Stimulated activated CD8-positive, alpha-beta memory T cell treated with anti-CD3 and anti-CD28 coated beads, Interleukin-15, amount 100 ng/mL, for 24 hours (primary cell): ENCODE measurements at places on chromosomes 16 and 17.

GRCh38 chr16:558298-559020, 1.7 kb upstream of the PRR35 start:
- no peak for DNase-seq

DNA sequence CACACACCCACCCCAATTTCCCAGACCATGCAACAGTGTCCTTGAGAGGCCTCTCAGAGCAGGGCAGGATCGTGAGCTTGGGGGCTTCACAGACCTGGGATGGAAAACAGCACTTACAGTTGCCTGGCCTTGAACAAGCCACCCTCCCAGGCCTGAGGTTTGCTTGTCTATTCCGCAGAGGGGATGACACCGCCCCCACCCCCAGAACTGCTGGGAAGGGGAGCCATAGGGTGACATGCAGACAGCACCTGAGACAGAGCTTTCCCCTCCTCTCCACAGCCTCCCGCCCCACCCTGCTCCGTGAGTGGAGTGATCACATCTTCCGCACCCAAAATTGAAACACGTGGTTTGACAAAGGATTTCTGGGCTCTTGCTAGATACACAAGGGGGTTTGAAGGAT, 131.5 kb upstream of the TNRC6C start:
- DNase-seq = no peak

DNA sequence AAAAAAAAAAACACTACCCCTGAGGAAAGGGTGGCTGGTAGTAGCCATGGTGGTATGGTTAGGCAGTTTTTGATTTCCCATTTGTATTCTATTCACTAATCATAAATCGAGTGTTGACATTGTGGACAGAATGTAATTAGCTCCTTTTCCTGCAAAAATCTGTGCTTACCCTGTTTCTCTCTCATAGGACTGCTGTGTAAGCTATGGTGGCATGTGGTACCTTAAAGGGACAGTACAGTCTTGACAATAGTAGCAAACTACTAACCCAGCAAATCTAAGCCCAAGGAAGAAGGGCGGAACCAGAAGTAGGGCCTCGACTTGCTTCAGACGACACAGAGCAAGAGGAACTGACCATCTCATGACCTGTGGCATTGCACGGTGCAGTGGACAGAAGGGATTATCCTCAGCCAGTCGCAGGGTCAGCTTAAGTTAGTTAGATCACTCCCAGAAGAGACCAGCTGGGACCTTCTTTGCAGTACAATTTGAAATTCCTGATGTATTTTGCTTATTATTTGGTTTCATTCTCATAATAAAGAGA, 36.3 kb downstream of the POLR3E start:
- DNase-seq = no peak

- DNase-seq = no peak
Observed at GRCh38 chr17:60534010-60534555, 8.0 kb upstream of the APPBP2 start.

- no peak for DNase-seq
Observed at GRCh38 chr17:28759256-28759865, 15.6 kb downstream of the TRAF4 start.

DNA sequence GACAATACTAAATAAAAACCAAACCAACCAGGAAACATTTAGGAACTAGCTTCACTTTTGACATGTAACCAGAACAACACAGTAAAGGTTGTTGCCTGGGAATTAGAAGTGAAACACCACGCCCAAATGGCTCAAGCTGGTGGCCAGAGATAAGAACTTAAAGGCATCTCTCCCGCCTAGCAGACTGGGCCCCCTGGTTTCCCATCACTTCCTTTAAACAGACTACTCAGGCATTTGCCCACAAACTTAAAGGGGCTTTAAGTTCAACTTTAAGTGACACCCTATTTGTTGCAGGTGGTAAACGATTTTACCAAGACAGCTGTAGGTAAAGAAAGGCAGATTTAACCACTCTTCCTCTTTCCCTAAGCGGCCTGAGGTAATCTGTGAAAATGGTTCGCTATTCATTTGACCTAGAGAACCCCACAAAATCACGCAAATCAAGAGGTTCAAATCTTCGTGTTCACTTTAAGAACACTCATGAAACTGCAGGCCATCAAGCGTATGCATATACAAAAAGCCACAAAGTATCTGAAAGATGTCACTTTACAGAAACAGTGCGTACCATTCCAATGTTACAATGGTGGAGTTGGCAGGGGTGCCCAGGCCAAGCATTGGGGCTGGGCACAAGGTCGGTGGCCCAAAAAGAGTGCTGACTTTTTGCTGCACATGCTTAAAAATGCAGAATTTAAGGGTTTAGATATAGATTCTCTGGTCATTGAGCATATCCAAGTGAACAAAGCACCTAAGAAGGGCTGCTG, 40.8 kb upstream of the BPTF start:
- no peak for DNase-seq

GRCh38 chr17:75809631-75810111, 25.1 kb downstream of the UNK start:
- DNase-seq = no peak

DNA sequence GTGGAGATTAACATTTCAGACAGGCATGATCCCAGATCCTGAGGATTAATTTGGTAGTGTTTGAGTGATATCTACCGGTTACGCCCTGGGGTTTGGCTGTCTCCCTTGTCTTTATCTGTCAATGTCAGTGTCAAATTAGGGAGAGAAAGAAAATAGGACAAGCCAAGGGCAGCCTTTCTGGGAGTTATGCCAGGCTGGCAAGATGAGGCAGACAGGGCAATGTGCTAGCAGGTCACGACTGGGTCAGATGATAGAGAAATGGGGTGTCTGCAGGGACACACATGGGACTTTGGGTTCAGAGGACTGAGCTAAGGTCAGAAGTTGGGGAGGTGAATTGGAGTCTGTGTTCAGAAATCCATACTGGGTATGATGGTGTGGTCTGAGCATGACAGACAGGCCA, 27.4 kb upstream of the LYRM9 start:
- DNase-seq = no peak

GRCh38 chr16:87706278-87707000, 59.3 kb downstream of the KLHDC4 start:
- DNase-seq = no peak

DNA sequence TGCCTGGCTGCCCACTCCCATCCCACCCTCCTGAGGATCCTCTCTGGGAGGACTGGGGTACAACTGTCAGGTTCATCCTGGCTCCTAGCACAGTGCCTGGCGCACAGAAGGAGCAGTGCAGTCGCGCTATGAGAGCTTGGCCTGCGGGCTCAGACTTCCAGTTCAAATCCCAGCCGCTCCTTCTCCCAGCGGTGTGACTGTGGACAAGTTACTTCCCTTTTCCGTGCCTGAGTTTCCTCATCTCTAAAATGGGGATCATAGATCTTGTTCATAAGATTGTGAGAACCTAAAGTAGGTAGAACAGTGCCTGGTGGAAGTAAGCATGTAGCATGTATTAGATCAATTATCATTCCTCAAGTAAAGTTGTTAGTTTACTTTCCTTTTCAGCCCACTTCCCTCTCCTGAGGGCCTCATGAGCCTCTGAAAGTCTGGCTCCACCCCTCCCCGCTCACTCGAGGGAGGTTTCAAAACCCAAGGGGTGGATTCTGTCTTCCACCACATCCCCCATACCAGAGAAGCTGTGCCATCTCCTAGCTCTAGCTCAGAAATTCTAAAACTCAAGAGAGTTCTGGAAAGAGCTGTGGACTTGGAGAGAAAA, 19.9 kb upstream of the COL1A1 start:
- DNase-seq = no peak

- DNase-seq = no peak
Observed at GRCh38 chr16:15983898-15984297, 34.5 kb downstream of the ABCC1 start.

DNA sequence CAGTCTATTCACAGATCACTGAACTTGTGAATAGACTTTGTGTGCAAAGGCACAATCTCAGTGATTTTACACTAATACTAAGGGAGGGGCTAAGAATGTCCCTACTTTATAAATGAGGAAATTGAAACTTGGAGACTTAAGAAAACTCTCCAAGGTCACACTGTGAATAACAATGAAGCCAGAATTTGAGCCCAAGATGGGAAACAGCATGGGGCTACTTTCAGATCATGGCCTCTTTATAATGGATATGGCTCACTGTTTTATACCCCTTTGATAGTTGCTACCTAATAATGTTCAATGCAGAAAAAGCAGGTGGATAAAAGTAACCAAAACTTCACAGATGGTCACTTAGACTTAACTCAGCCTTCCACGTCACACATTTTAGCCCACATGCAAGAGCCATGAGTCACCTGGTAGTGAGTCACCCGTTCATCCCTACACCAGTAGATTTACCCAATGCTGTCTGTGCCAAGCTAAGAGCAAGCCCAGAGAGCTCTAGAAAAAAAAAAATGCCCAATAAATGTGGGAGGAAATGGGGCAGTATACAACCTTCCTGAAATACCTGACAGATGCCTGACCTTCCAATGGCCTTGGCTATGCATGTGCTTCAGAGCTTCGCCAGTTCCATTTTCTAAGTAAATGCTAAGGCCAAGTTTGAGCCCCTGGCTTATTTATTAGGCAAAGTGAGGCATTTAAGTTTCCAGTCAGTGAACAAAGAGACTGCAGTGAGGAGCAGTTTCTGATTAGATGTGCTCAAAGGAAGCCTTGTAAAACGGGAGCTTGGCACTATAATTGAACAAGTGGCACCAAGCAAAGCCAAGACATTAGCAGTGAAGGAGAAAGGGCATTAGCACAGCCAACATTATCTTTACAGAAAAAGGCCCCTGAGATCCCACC, 219.7 kb downstream of the TMEM114 start:
- DNase-seq = no peak

- DNase-seq = no peak
Observed at GRCh38 chr17:14014657-14015056, 54.6 kb upstream of the COX10 start.
